ENCODE measurements at places on chromosomes 6 and 20.

DNA sequence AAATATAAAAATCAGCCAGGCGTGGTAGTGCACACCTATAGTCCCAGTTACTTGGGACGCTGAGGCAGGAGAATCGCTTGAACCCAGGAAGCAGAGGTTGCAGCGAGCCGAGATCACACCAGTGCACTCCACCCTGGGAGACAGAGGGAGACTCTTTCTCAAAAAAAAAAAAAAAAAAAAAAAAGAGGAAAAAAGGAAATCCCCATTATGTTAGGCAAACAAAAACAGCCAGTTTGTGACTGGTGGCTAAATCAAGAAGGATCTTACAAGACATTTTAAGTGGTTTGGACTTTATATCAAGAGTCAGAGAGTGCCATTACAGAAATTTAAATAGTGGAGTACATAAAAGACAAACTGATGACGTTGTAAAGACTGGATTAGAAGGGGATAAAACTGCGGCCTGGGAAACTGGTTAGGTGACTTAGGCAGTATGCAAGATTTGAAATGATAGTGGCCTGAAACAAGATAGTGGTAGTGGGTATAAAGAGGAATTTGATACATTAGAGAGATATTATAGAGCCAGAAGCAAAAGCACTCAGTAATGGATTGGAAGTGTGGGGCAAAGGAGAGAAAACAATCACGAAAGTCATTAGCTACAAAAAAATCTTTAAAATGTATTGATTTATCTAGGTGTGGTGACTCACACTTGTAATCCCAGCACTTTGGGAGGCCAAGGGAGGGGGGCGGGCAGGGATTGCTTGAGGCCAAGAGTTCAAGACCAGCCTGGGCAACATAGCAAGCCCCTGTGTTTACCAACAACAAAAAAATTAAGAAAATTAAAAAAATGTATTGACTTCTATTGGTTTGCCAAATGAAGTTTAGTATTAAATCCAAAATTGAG is 1.7 kb upstream of the MYO6 start:
- no peak for DNase-seq

GRCh38 chr6:132084811-132085509 is 133.8 kb upstream of the CCN2 start:
- DNase-seq = no peak

GRCh38 chr6:108739496-108740330 is 108.5 kb upstream of the ARMC2 start:
- no peak for DNase-seq

DNA sequence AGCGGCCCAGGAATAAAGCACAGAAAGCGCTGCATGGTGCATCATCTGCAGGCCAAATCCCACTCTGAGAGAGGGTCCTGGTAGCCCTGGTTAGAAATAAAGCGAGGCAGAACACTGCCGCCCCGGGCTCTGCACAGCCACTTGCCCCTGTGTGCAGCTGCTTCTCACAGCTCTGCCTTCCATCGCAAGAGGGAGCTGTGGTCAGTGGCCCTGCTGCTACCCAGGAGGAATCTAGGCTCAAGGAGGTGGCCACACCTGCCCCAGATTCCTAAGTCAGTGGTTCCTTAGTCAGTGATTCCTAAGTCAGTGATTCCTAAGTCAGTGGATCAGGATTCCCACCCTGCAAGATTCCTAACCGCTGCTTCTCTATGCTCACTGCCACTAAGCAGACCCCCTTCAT is 8.8 kb downstream of the CDH4 start:
- no peak for DNase-seq

DNA sequence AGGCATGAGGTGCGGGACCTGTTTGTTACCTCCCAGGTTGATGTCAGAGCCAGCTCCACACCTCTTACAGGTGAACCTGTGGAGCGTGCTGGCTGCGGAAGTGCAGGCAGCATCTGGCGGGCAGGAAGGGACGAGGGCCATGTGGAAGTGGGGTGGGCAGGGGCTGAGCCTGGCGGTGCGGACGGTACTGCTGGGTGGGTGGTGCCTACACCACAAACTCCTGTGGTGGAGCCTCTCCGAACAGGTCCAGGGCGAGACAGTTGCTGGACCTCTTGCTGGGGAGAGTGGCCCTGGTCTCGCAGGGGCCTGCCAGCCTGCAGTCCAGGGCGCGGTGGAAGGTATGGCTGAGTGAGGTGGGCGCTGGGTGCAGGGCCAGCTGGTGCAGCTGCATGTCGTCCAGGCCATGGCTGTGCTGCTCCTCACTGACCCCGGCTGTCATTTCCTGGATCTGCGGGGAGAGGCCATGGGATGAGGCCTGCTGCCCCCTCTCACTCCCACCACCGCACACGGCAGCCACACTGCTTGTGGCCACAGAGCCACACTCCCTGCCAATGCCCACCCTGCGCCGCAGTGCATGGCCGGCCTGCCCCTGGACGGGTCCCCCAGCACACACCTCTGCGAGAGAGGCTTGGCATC is 22.0 kb downstream of the FRMD1 start:
- no peak for DNase-seq

DNA sequence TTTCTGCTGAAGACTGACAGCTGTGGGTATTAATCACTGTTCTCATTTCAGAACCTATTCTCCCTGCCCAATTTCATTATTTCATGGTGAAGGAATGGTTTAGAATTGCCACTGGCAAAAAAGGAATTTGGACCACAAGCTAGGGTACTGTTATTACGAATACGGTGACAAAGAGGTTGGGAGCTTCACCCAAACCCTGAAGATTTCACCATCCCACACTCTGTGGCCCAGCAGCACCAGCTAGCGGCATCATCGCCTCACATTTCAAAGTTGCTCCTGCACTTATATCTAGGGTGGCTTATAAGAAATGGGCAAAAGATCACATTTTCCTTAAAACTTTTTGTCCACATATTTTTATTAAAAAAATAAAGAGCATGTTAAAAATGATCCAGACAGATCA is 236.1 kb downstream of the SYNDIG1 start:
- peak; percentile 57 for DNase-seq

DNA sequence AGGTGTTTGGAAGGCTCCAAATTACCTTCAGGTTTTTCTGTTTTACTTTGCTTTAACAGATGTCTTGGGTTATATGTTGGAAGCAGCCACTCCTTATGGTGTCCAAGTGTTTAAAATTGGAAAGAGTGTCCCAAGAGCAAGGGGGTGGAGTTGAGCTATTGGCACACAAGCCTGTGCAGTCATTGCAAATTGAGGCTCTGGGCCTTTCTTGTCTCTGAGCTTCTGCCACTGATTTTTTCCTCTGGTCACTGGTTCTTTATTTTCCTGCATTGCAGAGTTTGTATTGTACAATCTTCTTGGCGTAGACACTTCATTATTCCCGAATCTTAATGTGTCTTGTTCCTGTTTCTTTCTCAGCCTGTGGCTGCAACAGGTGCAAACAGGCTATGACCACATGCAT is 598.8 kb downstream of the RNF144B start:
- DNase-seq = no peak

DNA sequence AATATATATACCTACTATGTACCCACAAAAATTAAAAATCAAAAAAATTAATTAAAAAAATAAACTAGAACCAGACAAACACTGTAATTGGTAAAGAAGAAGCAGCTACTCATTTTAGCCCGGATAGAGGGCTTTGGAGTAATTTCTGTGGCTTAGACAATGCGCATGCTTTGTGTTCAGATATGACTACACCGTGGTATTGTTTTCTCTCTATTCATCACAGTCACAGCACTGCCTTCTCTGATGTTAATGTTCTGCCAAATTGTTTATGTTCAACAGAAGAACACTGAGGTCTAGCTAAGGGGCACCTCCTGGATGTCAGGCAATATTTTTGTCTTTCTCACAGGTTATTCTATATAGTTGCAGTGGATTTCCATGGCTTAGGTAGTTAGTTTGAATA is 77.5 kb upstream of the GJE1 start:
- DNase-seq = no peak

- DNase-seq = peak; percentile 90
These were observed 49.1 kb upstream of the UBR2 start for GRCh38 chr6:42514745-42515144.
